ENCODE measurements at places on chromosomes 4 and X.

DNA sequence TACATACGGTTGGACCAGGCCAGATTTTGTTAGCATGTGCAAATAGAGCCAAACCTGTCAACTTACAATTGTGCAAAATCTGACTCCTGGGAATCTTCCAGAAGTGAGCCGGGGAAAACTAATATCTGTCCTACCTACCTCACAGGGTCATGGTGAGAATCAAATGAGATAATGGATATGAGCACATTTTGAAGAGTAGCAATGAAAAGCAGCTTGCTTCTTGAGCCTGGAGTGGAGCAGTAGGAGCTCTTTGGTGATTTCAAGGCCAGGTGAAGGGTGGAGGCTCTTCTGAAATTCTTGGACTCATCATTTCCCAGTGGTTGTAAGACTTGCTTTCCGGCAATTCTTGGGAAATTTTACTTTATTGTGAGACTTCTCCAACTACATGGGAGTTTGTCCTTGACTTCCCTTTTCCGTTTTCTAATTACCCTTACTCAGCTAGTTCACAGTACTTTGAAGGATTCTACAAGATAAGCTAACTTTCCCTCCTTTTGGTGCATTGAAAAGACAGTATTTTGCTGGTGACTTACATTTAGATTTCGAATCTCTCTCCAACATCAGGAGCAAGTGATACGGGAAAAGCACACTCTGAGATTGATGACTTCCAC, 12.2 kb downstream of the PLAC1 start:
- no peak for DNase-seq

DNA sequence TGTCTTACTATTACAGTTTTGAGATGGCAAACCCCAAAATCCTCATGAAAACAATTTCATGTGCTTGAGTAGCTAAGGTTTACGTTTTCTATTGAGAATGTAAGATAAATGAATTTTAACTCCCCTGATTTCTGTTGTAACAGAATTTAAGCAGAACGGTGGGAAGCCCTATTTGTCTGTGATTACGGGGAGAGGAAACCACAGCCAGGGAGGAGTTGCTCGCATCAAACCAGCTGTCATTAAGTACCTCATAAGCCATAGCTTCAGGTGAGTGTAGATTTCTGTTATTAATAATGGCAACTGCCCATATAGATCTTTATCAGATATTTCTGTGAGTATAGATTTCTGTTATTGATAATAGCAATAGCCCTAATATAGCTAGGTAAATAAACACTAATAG, 44.2 kb upstream of the RHOH start:
- DNase-seq, result no peak

DNA sequence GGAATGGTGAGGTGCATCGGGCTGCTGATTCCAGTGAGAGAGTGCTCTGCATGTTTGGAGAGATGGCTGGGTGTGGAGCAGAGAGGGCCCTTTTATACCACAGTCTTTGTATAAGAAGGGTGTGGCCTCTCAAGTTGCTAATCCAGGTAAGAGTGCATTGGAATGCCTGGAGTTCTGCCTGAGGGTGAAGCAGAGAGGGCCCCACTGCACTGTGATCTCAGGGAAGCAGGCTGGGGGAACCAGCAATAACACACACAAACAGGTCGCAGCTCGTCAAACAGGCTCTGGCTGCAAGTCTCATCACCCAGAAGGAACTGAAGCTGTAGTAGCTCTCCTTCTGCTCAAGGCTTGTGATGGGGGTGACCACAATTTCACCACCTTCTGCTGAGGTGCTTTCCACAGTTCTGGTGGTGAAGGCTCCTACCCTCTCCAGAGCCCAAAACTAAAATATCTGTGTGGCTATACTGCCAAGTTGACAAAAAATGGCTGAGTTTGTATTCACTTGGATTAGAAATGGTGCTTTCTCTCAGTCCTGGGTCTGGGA, 687.4 kb upstream of the HS3ST1 start:
- DNase-seq, result no peak

DNA sequence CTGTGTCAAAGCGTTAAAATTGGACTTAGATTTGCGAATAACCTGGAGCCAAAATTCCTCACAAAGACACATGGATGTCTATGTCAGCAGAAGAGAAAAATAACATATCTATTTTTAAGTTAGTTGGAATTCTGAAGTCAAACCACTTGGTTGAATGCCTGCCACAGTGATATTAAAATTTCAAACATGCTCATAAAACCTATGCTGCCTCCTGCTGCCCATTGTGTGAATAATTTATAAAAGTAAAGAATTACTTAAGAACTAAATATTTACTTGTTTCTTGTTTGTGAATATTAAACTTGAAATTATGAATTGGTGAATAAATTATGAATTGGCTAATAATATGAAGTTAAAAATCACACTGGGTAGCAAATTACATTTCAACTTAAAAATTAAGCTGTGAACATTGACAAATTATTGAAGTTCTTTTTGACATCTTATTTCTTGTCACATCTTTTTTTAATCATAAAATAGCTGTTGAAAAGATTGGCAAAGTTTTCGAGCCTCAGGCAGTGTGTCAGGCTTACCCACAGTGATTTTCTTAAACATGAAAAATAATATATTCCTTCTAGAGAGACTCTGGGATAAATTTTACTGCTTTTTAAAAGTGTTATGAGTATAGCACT, 35.4 kb downstream of the FABP2 start:
- no peak for DNase-seq

DNA sequence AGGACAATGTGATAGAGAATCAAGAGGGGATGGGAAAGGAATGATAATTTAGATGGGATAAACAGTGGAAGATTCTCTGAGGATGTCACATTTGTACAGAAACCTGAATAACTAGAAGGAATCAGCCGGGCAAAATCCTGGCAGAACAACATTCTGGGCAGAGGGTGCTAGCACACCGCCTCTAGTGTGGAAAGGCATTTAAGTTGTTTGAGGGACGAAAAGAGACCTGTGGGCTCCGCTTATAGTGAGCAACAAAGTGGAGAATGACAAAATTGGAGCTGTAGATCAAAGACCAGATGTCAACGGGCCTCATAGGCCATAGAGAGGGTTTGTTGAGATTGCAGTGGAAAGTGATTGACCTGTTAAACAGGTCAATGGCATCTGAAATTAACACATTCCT, 596.0 kb upstream of the SLIT2 start:
- DNase-seq, result no peak

DNA sequence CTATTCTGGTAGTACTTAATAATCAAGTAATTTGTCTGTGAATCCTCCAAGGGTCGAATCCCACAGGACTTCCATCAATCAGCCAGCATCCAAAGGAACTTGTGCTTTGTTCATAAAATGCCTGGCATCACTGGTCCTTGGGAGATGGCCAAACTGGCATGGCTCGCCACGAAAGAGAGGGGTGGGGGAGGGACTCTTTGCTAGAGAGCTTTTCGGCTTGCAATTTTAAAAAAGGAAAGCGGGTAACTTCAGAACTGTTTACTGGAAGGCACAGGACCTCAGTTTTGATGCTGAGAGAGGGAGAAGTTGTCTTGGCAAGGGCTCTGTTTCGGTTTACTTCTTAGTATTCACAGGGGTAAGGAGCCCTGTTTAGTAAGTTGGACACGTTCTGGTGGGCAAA, 79.4 kb upstream of the FHL1 start:
- DNase-seq, result no peak

DNA sequence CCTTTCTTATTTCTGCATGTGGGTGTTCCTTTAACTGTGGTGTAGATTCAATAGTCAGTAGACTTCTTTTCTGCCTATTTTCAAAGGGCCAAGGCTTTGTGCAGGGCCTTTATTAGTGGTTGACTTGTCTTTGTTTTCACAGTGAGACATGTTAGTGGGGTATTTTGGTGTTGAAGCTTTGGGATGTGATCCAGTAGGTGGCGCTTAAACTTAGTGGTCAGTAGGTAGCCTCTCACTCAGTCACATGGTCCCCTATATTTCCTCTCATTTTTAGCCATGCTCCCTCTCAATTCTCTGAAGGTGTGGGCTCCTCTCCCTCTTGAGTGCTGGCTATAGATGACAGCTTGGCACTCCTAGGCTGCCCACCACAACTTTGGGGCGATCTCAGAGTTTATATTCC, 23.4 kb upstream of the SLC10A7 start:
- no peak for DNase-seq

DNA sequence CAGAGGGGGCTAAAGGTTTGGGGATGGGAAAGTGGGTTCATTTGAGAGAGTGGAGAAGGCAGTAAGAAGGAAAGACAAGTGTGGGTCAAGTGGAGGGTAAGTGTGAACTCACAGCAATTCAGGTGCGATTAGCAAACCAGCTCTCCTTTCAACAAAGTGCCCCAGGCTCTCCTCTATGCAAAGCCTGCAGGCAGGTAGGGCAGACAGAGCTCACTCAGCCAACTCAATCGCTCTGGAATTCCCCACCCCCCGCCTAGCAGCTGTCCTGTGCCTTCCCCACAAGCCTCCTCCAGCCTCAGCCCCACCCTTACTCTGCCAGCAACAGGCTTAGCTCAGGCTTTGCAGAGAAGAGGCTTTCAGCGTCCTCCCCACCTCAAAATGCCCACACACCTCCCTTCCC, 14.8 kb upstream of the MAMLD1 start:
- no peak for DNase-seq

GRCh38 chr4:51880016-51880915, 37.3 kb downstream of the DCUN1D4 start:
- DNase-seq, result no peak

DNA sequence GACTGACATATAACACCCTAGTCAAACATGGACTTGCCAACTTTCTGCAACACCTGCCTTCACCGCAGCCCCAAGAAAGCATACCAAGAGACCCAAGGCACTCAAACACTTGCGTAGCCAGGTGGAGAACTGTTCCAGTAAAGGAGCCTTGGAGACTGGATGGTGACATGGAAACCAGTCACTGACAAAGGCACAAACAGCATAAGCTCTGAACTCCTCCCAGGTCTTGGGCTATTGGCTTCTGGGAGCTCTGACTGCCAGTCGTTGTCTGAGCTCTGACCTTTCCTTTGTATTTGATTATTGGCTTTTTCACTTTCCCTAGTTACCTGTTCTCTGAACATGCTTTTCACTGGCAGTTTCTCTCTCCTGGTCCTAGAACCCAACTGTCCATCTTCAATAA, 38.3 kb downstream of the ARAP2 start:
- DNase-seq, result no peak

DNA sequence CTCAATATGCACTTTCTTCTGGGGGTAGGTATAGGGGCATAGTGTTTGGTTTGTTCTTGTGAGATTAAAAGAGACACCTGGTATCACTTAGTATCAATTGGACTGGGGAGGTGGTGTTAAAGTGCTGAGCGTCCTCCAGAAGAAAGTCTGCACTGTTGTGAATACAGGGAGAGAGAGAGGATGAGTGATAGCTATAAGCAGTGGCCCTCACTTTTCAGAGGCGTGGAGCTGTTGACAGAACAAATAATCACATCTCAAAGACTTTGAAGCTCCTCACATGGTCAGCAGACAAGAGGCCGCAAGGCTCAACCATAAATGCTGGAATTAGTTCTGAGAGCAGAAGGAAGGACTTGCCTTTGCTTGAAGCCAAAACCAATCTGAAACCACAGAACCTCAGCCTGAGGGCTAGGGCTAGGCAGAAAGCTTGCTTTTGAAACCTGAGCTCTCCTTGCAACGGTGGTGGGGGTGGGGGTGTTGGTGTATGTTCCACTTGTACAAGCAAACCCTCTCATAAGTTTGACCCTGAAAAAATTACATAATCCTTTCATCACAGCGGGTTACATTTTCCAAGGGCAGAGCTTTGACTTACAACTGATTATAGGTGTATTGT, 123.2 kb upstream of the SCML1 start:
- no peak for DNase-seq

GRCh38 chr4:157838366-157838765, 334.5 kb downstream of the GASK1B start:
- no peak for DNase-seq

- no peak for DNase-seq
Observed at GRCh38 chr4:152709675-152710438, 30.1 kb upstream of the TMEM154 start.

DNA sequence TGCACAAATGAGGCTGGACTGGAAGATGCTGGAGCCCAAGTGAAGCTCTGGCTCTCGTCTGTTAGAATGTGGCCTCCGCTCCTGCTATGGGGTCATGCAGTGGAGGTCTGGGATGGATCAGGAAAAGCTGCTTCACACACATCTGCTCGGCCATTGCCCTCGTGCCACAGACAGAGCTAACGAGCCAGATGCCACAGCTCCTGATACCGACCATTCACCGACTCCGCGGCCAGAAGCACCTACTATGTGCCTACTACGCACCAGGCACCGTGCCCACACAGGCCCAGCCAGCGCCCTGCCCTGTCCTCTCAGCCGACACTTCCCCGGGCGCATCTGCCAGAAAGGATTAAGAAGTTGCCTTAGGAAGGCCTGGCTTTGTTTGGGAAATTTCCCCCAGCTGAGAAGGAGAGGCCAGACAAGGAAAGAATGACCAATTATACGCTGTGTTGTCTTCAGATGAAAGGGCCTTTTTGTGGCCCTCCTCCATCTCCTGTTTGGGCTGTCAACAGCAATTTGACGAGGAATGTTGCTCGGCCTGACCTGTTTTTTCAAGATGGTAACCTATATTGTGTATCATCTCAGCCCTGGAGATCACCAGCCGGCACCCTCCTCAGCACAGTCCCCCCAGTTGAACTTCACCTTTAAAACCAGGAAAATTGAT, 34.3 kb downstream of the HMX1 start:
- DNase-seq, result no peak

DNA sequence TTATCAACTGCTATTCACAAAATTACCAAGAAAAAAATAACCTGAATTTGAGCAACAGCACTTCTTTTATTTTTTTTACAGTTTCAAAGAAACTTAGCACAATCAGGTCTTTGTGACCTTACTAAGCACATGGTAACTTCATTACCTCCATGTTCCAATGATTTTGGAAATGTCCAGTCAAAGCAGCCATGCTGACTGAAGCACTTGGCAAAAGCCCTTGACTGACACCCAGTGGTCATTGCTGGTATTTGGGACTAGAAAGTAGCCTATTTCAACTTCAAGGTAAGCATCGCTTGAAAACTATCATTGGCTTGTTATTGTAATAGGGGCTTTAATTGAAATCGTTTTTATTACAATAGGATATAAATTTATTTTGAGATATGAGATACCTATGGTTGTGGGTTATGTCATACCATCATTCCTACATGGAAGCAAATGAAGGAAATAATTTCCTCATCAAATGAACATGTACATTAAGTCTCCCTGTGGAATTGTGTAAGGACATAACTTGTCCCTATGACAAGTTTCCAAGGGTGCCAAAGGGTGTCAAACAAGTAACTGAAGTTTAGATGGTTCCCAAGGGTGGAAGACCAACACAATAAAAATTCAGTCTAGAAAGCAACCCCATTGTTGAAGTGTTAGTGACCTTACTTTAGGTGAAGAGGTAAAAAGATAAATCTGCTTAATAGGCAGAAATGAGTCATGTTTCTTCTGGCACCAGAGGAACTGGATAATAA, 15.2 kb upstream of the ANXA10 start:
- DNase-seq, result no peak

DNA sequence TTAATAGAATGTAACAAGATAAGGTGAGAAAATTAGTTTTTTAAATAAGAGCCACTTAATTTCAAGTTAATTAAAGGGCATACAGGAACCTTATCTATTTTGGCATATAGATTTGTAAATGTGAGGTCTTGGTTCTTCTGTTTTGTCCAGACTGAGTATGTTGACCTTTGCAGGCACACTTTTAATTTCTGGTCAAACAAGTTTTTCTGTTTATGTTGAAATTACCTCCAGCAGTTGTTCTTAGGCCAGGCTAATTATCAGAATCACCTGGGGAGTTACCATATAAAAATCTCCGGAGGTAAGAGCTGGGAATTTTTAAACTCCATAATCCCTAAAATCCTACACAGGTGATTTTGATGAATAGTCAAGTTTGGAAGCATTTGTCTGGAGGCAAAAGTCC, 227.4 kb upstream of the ANKRD50 start:
- DNase-seq, result no peak
